Activated CD4-positive, alpha-beta T cell treated with anti-CD3 and anti-CD28 coated beads, Interleukin-2, amount 50 U/mL, for 1 hour (primary cell): ENCODE measurements at places on chromosomes 4 and X.

DNA sequence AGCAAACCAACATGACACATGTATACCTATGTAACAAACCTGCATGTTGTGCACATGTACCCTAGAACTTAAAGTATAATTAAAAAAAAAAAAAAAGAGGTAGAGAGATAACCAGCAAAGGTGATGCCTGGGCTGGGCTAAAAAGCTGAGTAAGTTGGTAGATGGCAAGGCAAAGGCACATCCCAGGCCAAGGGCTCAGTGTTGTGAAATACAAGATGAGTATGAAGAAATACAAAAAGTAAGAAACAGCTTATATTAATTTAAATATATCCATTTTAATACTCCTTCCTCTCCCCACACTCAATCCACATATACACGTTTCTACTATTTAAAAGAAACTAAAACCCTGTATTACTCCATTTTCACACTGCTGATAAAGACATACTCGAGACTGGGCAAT, 25.8 kb downstream of the TEC start:
- DNase-seq, result no peak

GRCh38 chr4:8277356-8278008, 7.9 kb downstream of the HTRA3 start:
- no peak for DNase-seq

DNA sequence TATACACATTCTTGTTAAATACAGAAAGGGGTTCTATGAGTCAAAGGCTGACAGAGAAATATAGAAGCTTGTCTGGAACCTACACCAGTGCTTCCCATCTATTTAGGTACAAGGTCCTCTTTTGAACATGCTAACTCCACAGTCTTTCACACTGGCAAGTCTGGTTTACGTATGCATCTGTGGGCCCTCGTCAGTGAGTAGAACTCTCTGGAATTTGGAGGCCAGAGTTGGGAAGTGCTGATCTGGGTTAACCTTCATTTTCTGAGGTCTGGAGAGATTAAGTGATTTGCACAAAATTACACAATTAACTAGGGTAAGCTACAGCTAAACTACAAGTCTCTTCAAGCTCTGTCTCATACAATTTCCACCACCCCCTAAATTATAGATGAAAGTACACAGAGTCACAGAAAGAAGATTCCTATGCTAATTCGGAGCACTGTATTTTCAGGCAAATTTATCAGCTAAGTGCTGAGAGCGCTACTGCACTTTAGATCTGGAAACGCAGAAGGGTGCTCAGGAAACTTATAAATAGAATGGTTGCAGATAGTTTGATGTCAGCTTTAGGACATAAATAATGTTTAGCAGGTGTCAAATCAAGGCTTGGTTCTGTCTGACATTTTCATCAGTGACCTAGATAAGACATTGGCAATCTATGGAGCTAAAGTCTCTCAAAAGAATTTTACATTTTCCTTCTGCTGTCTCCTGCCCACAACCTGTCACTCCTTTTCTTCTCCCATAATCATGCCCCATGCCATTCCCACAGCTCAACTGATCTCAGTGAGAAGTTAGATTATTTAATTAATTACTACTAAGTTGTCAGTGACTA, 43.0 kb upstream of the PDLIM5 start:
- DNase-seq, result no peak

- no peak for DNase-seq
Observed at GRCh38 chrX:50638123-50638522, 167.5 kb upstream of the DGKK start.

GRCh38 chr4:173411106-173411693, 12.3 kb upstream of the SCRG1 start:
- DNase-seq, result no peak

DNA sequence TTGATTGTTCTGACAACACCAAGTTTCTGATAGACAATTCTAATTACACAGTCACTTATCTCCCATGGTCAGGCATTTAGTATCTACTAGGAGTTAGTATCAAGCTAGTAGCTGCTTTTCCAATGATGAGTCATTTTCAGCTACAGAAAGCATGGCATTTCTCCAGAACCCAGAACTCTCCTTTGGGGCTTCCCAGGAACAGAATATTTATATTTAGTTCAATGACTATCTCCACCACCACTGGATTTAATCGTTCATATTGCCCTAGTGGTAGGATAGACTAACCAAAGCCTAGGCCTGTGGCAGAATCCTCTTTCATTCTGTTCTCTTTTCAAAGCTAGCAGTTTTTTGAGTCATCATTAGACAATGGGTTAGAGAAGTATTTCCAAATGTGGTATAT, 569.4 kb downstream of the GABRG1 start:
- DNase-seq, result no peak

- DNase-seq, result no peak
Observed at GRCh38 chr4:11495291-11495690, 66.6 kb upstream of the HS3ST1 start.

DNA sequence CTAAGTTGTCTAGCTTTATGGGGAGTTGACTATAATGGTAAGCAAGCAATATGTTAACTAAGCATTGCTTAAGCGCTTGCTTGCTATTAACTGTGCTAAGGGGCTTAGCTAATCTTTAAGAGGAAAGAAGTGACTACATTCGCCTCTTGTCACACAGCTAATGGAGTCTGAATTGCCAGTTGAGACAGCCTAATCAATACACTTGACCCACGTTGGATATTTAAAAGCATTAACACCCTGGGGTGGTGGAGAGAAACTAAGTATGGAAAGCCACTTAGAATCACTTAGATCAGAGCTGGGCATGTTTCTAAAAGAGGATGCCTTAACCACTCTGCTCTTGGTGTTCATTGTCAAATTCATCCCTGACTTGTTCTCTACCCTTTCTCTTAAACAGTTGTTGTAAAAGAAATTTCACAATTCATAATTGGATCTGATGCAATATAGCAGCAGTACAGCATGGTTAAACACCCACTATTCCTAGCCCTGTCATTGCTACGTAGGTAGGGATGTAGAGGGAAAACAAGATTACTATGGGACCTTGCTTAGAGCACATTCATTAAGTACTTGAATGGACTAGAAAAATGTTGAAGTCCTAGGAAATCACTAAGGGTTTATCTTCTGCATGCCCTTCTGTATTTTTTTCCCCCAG, 3.5 kb downstream of the ZAR1 start:
- no peak for DNase-seq

- no peak for DNase-seq
Observed at GRCh38 chr4:89119836-89120235, 8.5 kb downstream of the TIGD2 start.

- no peak for DNase-seq
Observed at GRCh38 chr4:99612704-99613103, 38.1 kb downstream of the MTTP start.

GRCh38 chr4:89142691-89143669, 31.6 kb downstream of the TIGD2 start:
- no peak for DNase-seq

- no peak for DNase-seq
Observed at GRCh38 chrX:43000121-43000520, 222.2 kb upstream of the PPP1R2C start.

- no peak for DNase-seq
Observed at GRCh38 chr4:170872794-170873193, 783.0 kb upstream of the AADAT start.

GRCh38 chrX:63739885-63740284, 45.1 kb downstream of the ARHGEF9 start:
- DNase-seq, result no peak
